Activated CD4-positive, alpha-beta memory T cell treated with anti-CD3 and anti-CD28 coated beads for 36 hours (primary cell): ENCODE measurements at places on chromosomes 6 and 20. TPM values are rescaled to one million over a fixed set of nuclear protein-coding genes. Genes with fewer than 3 reads are reported as not detected.

DNA sequence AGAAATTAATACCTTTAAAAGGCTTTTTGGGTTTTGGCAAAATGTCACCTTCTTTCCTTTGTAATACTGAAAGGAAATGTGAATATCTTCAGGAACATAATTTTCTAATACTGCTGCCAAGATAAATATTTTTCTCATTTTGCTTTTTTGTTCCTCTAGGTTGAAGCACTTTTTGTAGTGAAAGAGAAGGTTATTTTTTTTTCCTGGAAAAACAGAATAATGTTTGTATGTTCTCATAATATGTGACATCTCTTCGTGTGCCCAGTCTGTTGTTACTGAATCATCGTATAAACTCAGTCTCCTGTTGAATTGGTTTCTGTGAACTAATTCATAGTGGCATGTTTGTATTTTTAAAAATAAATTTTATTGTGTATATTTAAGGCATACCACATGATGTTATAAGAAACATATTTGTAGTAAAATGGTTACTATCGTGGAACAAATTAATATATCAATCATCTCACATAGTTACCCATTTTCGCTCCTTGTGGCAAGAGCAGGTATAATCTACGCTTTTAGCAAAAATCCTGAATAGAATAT, 74.4 kb downstream of the SH3BGRL2 start:
- DNase-seq = no peak

DNA sequence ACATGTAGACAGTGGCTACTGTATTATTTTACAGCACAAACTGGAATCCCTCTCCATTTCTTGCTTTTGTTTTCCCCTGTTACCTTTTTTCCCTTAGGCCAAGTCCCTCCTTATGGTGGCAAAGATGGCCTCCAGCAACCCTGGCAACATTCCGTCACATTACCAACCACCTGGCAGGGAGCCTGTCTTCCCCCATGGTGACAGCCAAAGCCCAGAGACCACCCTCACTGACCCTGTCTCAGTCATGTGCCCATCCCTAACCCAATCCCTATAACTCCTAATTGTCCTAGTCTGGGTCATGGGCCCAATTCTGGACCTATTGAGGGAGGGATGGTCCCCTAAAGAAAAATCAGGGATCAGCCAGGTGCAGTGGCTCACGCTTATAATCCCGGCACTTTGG, 27.6 kb downstream of the PARD6B start:
- no peak for DNase-seq

DNA sequence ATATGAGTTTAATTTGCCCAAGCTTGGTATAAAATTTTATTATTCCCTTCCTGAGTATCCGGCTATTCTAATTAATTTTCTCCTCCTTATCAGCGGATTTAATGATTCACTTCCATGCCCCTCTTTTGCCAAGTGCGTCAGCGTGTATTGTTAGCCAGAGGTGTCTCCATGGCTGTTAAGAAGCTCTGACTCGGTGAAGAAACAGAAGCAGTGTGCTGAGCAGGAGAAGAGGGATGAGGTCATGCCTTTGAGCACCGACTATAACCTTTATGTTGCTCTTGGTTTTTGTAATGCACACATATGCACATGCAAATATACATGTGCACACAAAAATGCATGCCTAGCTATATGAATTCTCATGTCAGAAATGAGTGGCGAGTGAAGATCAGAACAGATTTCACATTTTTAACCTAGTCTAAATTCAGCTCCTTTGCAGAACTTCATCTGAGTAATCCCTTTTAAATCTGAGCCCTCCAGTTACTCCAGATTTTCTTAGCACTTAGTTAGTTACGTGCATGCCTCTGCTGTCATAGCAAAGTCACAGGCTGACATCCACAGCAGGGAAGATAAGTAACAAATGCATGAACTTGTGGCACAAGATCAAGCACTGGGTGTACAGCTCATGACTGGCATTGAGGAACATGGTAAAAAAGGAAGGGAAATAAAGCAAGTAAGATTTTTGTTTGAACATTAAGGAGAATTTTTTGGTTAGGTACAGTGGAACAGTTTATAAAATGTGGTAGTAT, 24.3 kb downstream of the HTR1E start:
- DNase-seq = no peak

- DNase-seq = no peak
Measured at GRCh38 chr6:37717836-37718251, 20.2 kb upstream of the MDGA1 start.

DNA sequence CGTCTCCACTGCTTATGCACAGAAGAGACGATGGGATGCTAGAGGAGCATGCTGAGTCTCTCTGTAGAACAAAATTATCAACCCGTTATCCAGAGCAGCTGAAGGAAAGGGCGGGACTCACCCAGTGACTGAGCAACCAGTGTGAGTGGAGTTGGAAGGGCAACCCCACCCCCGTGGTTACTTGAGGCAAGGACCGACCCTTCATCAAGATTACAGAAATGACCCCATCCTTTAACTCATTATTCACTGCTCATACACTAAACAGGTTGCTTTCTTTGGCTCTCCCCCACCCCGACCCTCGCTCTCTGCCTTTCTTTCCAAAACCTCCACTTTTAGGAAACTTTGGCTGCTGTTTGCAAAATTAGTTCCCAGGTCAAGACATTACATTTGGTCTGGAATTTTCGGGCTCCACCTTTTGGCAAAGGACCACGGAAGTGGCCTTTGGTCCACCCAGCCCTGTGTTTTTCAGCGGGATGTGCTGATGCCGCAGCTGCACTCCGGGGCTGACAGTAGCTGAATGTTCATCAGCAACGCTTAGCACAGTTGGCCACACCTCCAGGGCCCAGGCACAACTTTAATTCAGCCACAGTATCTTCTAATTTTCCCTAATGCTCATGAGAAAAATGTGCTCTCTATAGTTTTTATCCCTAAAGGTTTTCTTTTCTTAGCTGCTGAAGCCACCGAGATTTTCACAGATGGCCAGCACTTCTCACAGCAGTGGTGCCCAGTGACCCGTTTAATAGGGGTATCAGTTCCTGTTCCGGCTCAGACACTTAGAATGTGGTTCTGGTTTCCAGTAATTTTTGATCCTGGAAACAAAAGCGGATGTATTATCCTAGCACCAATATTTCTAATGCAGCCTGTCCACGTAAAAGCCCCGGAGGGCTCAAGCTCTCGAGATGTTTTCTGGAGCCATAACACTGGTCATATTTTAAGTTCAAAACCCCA, 103.6 kb upstream of the NXT1 start:
- DNase-seq = no peak

DNA sequence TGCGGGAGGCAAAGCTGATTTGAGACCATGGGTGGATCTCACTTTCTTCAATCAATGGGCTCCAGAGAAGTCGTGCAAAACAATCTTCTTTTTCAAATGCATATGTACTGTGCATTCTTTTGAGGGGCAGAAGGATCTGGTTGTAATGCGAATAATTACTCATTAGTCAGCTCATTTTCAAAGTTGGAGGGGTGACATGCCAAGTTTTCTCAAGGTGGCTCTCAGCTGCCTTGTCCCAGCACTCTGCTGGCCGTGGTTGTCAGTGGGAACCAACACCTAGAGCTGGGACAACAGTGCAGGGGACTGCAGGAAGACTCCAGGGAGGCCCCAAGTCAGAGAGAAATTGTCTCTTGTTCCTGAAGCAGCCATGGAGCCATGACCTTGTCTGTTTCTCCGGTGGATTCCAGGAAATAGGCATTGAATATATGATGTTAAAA, 25.3 kb downstream of the MYT1 start:
- no peak for DNase-seq

DNA sequence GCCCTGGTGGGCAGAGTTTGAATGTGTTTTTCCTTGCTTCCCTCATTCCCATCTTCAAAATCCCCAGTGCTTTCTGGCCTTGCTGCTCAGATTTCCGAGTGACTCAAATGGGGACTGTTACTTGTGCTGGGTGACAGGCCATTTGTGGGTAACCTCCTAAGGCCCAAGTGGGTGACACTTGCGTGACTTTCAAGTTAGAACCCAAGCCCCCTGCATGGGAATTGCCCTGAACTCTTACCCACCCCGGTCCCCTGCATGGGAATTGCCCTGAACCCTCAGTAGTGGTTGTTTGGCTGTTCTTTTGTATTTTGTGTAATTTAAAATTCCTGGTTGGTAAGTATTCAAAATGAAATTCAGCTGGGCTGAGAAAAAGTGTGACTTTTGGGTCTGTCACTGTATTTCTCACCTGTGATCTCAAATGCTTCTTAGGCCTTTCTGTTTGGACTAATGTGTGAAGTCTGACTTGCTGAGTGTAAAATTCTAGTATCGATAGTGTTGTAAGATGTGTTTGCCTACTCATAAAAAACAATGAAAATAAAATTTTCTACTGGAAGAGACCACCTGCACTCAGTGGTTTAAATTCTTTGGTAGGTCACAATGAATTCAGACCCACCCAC, 12.4 kb upstream of the RBM38 start:
- DNase-seq = no peak

GRCh38 chr20:37066168-37066567, 29.6 kb downstream of the RBL1 start:
- no peak for DNase-seq

- DNase-seq = no peak
Measured at GRCh38 chr6:137230547-137230946, 11.4 kb upstream of the IFNGR1 start.

GRCh38 chr6:41039060-41039998, at the start of gene UNC5CL:
Gene UNC5CL, minus strand, starts transcription at chr6:41039221. Its CDS starts 4,147 bp downstream, at chr6:41035074.
- DNase-seq = peak; percentile 64

DNA sequence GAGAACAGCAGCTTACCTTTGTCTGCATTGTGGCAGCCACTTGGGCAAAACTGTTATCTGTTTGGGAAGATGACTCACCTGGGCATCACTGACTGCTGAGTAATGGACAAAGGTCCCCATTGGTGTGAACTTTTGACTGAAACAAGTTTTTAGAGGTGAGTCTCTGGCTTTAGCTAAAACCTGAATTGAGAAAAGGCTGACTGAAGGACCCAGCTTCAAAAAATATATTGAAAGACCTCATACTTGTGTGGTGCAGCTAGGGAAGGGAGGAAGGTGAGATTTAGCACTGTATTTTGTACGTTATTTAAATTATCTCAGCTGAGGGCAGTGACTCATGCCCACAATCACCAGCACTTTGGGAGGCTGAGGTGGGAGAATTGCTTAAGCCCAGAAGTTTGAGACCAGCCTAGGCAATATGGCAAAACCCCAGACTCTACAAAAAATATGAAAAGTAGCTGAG, 4.5 kb upstream of the CITED2 start:
- peak; percentile 43 for DNase-seq

DNA sequence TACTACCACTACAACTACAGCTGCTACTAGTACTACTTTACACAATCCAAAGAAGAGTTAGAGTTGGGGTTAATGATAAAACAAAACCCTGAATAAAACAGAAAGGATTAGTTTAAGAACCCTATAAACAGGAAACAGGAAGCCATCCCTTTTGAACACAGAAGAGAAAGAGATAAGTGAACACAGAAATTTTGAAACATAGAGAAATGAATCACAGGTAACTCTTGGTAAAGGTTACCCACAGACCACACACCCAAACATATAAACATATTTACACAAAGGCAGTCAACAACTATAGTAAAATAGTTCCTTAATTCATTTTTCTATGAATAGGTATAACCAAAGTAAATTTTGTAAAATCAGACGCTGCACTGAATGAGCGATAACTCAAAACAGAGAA, 98.1 kb downstream of the RNGTT start:
- no peak for DNase-seq

DNA sequence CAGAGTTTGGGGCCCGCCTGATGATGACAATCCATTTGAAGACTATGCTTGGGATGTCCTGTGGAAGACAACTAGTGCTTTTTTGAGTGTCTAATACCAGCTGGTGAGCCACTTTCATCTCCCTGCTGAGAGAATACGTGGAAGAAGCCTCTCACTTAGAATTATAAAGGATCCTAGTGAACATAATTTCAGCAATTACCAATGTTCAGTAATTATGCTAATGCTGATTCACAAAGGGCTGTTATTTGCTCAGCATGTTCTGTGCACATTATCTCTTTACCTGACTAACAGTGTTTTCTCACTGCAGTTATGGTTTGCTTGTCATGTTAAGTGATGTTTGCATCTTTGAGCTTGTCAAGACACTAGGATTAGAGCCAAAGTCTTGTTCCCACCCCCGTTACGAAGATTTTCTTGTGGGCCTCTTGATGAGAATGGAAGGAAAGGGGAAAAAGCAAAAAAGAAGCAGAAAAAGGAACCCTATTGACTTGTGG, 282.1 kb upstream of the CHD6 start:
- DNase-seq = no peak

GRCh38 chr6:168939796-168940195, 313.9 kb downstream of the THBS2 start:
- DNase-seq = no peak

- peak; percentile 52 for DNase-seq
Measured at GRCh38 chr6:90425161-90425641, 128.6 kb upstream of the BACH2 start.

GRCh38 chr6:37818536-37819176, 871 bp upstream of the ZFAND3 start:
- peak; percentile 98 for DNase-seq

DNA sequence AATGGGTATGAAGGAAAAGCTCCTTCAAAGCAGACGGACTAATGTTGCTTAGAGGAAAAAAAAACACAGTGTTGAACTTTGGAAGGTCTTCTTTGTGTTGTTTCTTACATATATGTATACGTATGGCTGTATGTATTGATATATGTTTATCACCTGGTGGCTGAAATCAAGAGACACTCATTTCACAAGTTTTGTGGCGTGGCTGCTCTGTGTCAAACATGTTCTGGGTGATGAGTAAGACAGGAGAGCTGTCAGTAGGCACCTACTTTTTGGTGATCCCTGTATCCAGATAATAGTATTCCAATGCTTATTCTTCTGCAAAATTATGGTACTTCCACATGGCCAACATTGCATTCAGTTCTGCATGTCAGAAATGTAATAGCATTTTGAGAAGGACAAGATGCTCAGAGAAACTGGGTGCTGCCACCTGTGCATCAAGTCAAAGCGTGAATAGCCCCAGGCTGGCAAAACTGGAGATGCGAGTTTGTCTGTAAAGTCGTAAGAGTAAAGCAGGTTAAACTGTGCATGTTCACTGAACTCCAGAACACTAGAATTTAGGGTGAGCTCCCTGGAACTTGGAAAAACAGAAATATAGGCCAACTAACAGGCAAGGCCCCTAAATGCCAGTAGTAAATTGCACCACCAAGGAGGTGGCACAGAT, 67.9 kb downstream of the ARMC2 start:
- peak; percentile 26 for DNase-seq

DNA sequence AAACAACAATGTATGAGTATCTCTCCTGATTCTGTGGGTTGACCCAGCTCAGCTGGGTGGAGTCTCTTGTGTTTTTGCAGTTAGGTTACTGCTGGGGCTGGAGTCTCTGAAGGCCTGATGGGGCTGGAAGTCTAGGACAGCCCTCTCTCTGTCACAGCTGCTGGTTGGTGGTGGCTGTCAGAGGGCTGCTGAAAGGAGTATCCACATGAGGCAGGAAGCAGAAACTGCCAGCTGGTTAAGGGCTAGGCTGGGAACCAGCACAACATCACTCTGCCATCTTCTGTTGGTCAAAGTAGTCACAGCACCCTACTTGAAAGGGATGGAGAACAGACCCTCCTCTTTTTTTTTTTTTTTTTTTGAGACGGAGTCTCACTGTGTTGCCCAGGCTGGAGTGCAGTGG, 10.0 kb upstream of the PACSIN1 start:
- no peak for DNase-seq

CD93 gene
- total RNA-seq = 1.8 TPM

SUMO4 gene
- 5.8 TPM for total RNA-seq

ZC2HC1B gene
- total RNA-seq = not detected

FNDC1 gene
- not detected for total RNA-seq

GTSF1L gene
- total RNA-seq = not detected

VNN1 gene
- total RNA-seq = not detected
